ENCODE measurements at places on chromosomes 5 and 9.

DNA sequence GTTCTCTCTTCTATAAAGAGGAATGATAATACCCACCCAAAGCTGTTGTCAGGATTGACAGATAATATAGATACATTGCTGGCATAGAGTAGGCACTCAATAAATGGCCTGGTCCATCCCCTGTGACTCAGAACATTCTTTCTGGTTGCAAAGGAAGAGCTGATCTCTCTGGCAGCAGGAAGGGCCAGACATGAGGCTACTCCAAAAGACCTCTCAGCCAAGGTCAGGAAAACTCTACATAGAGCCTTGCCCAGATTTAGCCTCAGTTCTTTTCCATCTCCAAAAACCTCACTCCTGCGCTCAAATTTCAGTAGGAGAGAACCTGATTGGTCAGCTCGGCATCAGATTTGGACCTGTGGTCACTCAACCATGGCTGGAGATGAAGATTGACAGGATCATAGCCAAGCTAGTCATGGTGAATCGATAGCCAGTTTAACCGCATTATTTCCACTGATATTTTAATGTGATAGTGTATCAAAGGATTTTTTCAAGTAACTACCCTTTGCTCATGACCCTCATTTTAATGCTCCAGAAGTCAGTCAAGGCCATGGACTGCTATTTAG, 319.6 kb downstream of the DRD1 start:
- DNase-seq, result no peak

DNA sequence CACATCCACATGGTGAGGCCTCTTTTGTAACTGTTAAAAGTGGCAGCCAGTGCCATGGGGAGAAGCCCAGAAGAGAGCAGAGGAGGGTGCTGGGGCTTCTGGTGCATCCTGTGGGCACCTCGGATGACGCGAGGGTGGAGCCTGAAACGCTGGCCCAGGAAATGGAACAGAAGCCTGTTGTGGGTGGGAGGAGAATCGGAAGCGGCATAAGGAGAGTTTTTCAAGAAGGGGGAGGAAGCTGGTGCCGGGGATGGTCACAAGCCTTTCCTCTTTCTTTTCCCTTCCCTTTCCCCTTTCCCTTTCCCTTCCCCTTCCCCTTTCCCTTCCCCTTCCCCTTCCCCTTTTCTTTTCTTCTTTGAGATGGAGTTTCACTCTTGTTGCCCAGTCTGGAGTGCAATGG, 12.9 kb downstream of the ANKRD33B start:
- DNase-seq, result no peak

GRCh38 chr5:135718151-135718550, 116.3 kb upstream of the SLC25A48 start:
- peak; percentile 4 for DNase-seq

DNA sequence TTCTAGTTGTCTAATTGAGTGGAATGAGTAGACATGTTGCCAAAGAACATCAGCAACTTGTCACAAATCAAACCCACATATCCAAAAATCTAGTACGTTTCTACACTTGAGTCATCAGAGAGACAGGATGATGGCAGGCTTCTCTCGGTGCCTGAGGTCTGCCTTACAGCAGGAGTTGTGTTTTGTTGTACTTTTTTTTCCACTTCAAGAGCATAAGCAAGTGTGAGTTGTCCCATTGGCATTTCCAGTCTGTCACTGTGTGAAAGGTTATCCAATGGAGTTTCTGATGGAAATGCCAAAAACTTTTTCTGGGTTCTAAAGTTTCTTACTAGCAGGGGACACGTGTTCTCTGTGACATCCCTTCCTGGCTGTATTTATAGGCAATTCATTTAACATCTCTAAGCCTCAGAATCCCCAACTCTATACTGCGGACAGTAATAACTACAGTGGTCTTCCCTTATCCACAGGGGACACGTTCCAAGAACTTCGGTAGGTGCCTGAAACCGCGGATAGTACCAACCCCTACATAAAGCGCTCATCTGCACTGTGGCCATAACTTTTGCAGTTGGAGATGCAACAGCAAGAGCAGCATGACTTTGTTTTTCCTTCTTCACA, 246.5 kb downstream of the SYK start:
- DNase-seq, result peak; percentile 63

DNA sequence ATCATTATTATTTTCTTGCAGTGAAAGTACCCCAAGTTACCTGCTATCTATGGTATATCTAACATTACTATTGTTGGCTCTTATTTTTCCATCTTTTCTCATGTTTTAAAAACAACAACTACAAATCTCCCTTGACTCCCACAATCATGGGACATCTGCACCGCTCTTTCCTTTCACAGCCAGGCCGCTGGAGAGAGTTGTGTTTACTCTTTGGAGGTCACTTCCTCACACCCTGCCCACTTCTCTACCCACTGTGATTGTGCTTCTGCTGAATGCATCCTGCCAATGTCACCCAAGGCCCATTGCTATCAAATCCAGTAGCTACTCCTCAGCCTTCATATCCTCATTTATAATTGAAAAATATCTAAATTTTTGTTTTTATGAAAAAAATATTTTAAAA, 29.7 kb downstream of the SLC28A3 start:
- no peak for DNase-seq

- no peak for DNase-seq
Measured at GRCh38 chr9:87615136-87615535, 110.8 kb upstream of the CTSL start.

- no peak for DNase-seq
Measured at GRCh38 chr5:178784391-178784790, 53.9 kb upstream of the ZNF354A start.

DNA sequence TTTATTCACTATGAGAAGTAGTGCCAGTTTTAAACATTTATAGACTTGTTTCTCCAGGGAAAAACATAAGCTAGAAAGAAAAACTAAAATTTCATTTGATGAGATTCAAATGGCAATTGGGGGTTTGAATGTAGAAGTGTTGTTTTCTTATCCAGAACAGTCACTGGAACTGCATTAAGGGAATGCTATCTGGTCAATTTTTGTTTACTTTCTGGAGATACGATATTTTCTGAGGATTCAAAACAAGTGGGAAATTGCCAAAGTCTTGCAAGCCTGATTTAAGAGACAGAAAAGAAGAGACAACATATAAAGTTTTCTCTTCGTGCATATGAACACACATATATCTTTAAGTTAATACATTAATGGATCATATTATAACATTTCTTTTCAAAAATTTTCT, 118.4 kb downstream of the NXNL2 start:
- no peak for DNase-seq

- no peak for DNase-seq
Measured at GRCh38 chr9:109017493-109017892, 4.2 kb upstream of the CTNNAL1 start.

- DNase-seq, result no peak
Measured at GRCh38 chr5:131297886-131298285, 34.0 kb downstream of the CDC42SE2 start.

- no peak for DNase-seq
Measured at GRCh38 chr5:127774221-127774620, 71.0 kb downstream of the CCDC192 start.

DNA sequence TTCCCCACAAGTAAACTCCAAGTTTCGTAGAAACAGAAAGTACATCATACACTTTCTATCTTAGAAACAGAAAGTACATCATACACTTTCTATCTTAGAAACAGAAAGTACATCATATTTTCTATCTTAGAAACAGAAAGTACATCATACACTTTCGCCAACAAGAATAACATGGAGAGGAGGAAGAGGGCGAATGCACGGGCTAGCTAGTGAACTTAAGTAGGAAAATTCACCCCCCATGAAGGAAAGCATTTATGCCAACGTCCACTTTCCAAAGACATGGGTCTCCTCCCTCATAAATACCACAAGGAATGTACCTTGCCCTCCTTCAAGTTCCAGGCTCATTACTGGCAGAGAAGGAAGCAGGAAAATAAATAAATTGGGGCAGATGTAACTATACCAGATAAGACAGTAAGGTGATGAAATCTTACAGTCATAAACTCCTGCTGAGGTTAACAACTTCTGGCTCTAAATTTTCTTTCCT, 64.7 kb downstream of the FRMD3 start:
- DNase-seq, result peak; percentile 28

GRCh38 chr5:136080113-136080482, 51.3 kb downstream of the TGFBI start:
- DNase-seq, result no peak

DNA sequence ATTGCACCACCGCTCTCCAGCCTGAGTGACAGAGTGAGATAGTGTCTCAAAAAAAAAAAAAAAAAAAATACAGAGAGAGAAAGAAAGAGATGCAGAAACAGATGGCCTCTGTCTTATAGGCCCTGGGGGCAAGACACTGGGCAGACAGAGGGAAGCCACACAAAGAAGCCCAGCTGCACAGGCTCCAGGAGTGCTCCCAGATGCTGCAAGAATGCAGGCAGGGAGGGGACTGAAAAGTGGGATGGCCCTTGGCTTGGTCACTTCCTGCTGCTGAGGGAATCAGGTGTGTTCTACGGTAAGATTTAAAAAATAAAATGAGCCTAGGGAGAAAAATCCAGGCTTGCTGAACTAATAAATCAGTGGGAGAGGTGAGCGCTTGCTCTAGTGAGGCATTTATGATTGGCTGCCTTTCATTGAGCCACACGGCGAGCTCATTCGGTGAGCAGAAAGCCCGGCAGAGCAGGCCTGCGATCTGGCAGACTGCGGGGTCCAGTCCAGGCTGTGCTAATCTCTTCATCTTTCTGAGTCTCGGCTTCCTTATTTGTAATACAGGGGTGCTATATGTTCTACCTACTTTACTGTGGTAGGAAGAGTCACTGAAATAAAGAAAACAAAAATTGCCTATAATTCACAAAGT, 80.6 kb downstream of the RAD23B start:
- no peak for DNase-seq

GRCh38 chr9:110161940-110162339, 46.0 kb downstream of the C9orf152 start:
- DNase-seq, result no peak

GRCh38 chr5:84618262-84618661, 233.6 kb upstream of the EDIL3 start:
- no peak for DNase-seq

- DNase-seq, result no peak
Measured at GRCh38 chr5:173885475-173886010, 2.6 kb upstream of the CPEB4 start.

DNA sequence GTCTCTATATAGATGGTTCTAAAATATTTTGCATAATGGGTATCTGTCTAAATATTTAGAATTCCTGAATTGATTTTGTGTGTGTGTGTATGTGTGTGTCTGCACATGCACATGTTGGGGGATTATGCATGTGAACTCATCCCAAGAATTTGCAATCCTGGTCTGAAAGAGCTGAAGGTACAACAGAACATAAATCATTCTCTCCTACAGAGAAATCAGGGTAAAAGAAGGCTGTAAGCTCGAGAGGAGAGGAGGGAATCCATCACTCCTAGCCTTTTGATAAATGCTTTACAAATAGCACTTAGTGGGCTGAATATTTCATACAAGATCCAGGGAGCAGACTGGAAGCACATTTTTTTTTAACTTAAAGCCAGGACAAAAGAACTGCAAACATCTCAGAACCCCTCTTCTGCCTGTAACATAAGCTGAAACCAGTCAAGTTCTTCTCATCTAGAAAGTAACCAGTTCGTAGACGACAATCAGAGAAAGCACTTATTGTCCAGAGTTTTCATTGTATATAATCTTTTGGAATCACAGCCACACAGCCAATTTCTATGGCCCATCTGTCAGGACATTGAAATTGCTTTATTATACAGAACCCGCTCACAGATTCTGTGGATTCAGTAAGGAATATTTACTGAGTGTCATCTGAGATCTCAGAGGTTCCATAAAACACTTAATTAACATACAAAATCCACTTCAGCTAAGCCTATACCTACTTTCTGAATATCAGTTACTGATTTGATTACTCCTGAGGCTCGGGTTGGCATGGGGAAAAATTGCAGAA, 541.4 kb upstream of the ZNF462 start:
- DNase-seq, result no peak

DNA sequence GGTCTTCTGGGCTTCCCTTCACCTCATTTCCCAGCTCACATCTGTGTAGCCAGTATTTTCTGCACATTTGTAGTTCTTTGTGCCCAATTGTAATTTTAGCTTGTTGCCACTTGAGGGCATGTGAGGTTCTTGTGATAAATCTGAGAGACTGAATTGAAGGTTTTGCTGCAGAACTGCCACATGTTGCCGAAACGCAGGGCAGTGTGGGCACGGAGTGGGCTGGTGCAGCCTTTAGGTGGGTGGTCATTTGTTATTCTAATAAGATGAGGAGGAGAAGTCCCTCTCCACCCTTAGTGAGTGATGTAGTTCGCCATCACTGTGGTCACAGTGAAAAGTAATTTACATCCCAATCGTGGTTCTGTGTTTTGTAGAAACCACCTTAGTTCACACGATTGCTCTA, 21.2 kb downstream of the OTULIN start:
- peak; percentile 81 for DNase-seq

All from adipocyte (in vitro differentiated cells).